ENCODE measurements at places on chromosomes 12 and 14.

DNA sequence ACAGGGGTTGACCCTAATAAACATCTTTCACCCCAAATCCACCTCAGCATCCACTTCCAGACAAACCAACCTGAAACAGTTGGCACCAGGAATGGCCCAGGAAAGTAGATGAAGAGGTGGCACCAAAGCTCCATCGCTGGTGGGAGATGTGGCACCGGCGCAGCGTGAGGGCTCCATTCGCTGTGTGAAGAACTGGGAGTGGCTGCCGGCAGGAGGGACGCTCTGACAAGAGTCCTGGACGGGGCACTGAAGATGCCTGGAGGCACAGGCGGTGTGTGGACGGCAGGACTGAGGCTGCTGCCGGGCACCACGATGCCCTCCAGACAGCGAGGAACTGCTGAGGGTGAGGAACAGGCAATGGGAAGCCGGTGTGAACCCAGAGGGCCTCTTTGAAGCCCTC, 29.3 kb downstream of the DIO3 start:
- no peak for DNase-seq

GRCh38 chr14:21105095-21105494, 4.2 kb downstream of the TMEM253 start:
- DNase-seq: no peak

- DNase-seq: no peak
Observed at GRCh38 chr12:79547735-79548609, 142.8 kb downstream of the PAWR start.

DNA sequence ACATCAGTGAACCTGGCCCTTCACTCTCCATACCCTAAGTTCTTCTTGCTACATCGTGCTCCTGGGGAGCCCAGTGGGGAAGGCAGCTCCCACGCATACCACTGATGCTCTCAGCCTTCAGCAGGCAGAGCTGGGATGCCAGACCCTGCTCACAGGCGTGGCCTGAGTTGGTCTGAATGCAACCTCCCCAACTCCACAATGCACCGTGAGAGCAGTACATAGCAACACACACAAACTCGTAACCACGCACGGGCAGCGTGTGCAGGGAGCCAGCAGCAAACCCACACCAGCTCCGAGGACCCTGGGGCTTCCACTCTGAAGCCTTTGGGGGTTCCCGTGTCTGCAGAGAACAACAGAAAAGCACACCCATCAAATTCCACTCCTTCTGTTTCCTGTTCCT, 37.3 kb downstream of the ANO2 start:
- DNase-seq: no peak

- no peak for DNase-seq
Observed at GRCh38 chr14:92493492-92493891, 20.1 kb upstream of the RIN3 start.

GRCh38 chr12:110246636-110247339, 34.3 kb upstream of the ATP2A2 start:
- DNase-seq: no peak

- DNase-seq: no peak
Observed at GRCh38 chr12:24725616-24726015, 223.3 kb downstream of the BCAT1 start.

- no peak for DNase-seq
Observed at GRCh38 chr12:81942594-81942993, 183.4 kb upstream of the PPFIA2 start.

DNA sequence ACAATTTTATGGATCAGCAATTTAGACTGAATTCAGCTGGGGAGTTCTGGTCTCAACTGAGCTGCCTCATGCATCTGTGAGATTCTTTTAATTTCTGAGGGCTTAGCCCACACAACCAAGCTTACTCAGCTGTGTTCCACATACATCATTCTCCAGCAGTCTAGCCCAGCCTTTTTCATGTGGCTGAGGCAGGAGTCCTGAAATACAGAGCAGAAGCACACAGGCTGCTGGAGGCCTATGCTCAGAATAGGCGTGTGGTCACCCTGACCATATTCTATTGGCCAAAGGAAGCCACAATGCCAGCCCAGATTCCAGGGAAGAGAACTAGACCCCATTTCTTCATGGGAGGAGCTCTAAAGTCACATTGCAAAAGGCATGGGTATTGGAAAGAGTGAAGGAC, 72.3 kb upstream of the DHRS4 start:
- DNase-seq: no peak

GRCh38 chr14:77812028-77812427, 12.1 kb downstream of the ADCK1 start:
- DNase-seq: no peak

GRCh38 chr14:86935241-86935885, 1057.6 kb downstream of the GALC start:
- DNase-seq: no peak

DNA sequence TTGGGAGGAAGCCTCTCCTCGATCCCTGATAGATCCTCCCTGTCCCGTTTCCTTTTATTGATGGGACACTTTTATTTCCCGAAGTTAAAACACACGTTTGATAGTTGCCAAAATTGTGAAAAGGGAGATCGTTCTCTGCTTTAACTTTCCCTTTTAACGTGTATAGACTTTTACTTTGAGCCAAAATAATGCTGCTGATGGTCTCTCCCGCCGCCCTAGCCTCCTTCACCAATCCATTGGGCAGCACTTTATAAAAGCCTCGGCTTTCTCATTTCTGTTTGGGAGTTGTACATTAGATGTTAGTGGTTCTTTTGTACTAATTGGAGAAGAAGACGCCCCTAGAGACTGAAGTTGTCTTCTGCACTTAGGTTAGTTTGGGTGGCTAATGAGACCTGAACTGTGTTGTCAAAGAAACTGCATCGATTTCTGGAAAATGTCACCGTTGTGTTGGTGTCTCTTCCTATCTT, 1.4 kb downstream of the TMTC2 start:
- DNase-seq: no peak

DNA sequence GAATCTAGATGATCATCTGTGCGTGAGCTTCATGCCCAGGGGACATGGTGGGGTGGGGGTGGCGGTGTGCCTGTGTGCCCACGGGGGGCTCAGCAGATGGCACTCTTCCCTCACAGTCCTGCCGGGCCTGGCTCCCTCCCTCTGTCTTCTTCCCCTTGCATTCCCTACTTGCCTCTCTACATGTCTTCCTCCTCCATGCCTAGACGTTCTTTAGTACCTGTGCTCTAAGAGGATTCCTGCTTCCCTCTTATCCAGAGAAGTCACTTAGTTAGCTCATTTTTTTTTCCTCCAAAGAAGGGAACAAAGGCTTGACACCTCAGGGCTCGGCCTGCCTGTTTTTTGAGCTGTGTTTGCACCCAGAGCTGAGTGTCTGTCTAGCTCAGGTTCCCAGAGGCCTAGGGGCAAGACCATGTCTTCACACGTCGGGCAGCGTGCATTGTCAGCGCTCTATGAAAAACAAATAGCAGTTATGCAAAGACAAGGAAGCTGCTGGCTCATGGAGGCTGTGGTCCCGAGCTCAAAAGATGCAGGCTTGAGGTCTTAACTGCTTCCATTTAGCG, 48.8 kb downstream of the NINJ2 start:
- no peak for DNase-seq

DNA sequence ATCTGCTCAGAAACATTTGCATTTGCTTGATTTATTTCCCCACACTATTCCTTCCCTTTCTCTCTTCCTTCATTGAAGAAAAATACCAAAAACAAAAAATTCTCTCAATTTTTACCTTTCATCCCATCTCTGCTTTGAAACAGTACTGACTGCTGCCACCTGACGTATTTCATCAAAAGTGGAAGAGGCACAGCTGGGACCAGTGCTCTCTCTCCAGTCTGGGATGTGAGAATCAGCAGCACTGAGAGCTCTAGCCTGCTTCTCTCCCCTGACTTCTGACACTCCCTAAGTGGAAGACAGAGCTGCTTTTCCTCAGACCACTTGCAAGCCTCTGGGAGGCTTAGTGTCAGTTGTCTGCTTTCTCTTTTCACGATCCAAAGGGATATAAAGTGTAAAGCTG, 36.9 kb downstream of the TTLL5 start:
- no peak for DNase-seq

GRCh38 chr12:132319359-132319950, 9.9 kb downstream of the GALNT9 start:
- DNase-seq: no peak

DNA sequence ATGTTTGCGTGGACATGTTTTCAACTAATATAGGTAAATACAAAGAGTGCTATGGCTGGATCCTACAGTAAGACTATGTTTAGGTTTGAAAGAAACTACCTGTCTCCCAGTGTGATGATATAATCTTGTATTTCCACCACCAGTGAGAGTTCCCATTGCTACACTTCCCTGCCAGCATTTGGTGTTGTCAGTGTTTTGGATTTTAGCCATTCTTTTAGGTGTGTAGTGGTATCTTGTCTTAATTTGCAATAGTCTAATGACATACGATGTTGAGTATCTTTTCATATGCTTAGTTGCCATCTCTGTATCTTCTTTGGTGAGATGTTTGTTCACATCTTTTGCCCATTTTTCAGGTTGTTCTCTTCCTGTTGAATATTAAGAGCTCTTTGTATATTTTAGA, 103.5 kb downstream of the RALGAPA1 start:
- DNase-seq: no peak

GRCh38 chr14:24411443-24412389, 12.9 kb downstream of the NYNRIN start:
- no peak for DNase-seq

- no peak for DNase-seq
Observed at GRCh38 chr12:42201063-42201462, 37.0 kb downstream of the YAF2 start.

DNA sequence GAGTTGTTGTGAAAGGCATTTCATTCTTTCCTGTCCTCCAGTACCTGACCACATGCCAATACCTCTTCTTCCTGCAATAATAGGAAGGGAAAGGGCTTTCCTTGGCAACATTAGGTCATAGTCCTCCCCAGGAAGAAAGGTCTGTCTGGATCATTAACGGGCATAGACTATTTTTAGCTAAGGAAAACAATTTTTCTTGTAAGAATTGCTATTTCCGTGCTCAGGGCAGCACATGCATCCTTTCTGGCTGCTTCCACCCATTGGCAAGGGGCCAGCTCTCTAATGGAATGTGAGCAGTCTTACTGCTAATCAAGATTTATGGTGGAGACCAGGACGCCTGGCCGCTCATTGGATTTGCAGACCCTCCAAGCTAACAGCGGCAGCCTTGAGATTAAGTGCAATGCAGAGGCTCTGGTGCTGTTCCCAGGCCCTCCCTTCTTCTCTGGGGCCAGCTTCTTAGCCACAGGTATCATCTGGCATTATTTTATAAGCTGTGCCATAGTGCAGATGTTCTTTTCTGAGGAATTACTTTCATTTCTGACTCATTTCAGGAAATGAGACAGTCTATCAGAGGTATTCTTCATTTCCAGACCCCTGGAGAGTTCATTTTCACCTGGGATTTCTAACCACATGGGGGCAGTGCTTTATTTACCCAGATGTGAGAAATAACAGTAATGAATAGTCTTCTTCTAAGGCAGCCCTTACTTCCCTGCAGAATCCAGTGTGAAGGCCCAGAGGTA, 52.9 kb downstream of the ANO6 start:
- DNase-seq: peak; percentile 61

DNA sequence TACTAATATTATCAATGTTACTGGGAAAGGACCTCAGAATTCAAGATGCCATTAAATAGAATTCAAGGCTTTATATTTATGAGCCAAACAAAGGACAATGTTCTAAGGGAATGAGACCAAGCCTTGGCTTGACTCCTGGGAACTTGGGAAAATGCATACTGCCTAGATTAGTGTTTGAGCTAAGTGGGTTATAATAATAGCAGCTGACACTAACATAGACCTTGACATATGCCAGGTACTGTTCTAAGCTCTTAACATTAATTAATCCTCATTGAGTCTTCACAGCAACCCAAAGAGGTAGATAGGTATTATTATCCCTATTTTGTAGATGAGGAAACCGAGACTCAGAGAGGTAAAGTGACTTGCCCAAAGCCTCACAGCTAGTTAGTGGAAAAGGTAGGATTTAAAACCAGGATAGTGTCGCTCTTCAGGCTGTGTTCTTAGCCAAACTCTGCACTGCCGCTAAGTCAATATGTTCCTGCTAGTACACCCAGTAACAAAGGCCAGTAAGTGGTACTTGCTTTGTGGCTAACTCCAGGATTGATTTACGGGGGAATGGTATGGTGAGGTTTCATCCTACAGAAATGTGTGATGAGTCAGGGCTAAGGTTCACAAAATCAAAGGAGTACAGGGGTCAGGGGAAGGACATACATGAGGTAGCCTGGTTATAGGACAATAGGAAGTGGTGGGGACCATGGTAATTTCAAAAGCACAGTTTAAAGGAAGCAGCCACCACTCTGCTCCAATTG, 35.8 kb upstream of the PRKAB1 start:
- DNase-seq: no peak

GRCh38 chr12:54251667-54252284, 28.1 kb downstream of the CBX5 start:
- DNase-seq: no peak

- no peak for DNase-seq
Observed at GRCh38 chr12:32134101-32134888, 27.6 kb downstream of the BICD1 start.

Measured in AG04450 (cell line).